ENCODE measurements at places on chromosomes 1 and 21. TPM values are rescaled to one million over a fixed set of nuclear protein-coding genes. Genes with fewer than 3 reads are reported as not detected.

EVI5 gene
- 93.0 TPM for total RNA-seq

PGLYRP4 gene
- not detected for total RNA-seq

FHAD1 gene
- 0.42 TPM for total RNA-seq

ARHGAP30 gene
- 0.05 TPM for total RNA-seq

CDC7 gene
- 4.2 TPM for total RNA-seq

NTNG1 gene
- total RNA-seq = 2.2 TPM

SLC37A1 gene
- 0.59 TPM for total RNA-seq
